ENCODE measurements at places on chromosomes 13 and 19.

DNA sequence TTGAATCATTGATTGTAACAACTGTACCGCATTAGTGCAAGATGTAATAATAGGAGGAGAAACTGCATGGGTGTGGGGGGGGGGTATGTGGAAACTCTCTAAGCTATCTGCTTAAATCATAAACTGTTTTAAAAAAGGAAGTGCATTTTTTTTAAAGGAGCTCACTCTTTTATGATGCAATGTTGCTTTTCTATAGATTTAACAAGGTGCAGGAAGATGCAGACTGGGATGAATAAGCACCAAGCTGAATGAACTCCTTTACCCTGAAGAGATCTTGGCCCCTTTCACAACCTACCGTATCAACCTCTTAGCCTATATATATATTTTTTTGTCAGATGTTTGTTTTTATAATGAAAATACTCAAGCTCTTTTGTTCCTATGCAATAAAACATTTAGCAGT lies 95.9 kb downstream of the AKAP11 start:
- no peak for DNase-seq

GRCh38 chr13:31310786-31311185 lies 111.0 kb downstream of the B3GLCT start:
- no peak for DNase-seq

DNA sequence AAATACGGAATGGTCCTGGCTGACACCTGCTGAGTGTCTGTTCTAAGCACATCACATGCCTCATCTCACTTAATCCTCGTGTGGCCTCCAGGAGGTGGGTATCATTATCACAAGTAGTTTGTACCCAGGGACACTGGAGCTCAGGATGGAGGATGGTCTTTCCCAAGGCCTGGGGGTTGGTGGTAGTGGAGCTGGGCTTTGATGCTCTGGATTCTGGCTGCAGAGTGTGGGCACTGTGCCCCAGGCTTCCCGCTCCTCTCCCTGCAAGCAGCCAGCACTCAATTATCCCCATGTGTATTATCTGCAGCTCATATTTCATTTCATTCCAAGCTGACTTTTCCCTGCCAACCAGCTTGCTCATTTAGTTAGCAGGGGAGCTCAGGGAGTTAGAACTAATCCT lies 52.1 kb downstream of the SIAH3 start:
- DNase-seq, result no peak

DNA sequence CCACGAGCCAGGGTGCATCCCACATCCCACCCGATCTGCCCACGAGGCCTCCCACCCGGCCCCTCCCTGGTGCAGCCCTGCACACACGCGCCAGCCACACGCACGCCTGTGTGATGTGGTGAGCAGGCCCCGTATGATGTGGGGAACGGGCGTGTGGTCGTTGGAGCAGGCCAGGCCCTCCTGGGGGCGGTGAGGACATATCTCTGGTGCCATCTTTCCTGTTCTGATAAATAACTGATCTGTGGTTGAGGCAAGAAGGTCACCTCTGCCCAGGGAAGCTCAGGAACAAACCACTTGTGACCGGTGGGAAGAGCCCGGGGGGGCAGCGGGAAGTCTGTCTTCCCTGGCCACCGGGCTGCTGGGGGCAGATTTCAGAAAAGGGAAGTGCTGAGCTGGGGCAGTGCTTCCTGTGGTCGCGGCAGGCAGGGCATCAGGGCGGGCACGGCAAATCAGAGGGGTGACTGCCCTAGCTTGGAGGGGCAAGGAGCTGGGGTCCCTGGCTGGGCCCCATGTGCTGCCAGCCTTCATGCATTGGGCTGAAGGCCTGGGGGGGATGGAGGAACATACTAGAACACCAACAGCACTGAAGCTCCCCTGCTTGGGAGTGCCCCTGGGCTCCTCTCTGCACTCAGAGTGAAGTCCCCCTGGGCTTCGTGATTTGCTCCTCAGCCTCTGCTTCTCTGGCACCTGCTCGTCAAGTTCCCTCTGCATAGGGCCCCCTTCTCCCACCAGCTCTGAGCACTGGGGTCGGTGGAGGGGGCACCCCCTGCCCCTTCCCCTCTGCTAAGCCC lies 35.2 kb upstream of the SLC7A10 start:
- no peak for DNase-seq

DNA sequence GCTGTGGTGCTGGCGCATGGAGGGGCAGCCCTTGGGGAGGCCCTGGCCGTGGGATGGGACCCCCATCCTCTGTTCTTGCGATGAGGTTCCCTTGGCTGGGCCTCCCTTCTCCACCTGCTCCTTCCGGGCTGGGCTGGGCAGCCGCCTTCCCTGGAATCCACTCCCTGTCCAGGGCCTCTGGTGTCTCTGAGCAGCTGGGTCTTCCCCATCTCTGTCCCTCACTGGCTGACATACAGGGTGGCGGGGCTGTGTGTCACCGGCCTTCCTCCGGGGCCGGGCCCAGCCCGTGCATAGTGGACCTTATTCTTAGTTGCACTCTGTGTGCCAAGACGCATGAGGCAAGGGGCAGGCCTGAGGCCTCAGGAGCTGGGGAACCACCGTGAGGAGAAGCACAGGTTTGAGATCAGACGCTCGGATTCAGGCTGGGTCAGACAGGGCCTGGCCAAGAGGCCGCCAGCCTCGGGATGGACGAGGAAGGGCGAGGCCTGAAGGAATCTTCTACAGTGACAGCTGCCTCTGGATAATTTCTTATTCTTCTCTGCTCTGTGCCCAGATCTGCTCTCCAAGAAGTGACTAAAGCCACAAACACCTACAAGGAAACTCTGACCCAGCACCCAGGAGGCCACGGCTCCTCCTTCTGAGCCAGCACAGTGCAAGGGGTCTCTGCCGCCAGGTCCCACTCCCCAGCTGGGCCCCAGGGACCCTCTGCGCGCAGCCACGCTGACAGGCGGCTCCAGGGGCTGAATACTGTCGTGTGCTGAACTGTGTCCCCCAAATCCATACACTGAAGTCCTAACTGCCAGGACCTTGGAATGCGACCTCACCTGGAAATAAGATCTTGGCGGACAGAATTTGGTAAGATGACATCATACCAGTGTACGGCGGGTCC lies 11.0 kb downstream of the SGTA start:
- DNase-seq, result no peak

DNA sequence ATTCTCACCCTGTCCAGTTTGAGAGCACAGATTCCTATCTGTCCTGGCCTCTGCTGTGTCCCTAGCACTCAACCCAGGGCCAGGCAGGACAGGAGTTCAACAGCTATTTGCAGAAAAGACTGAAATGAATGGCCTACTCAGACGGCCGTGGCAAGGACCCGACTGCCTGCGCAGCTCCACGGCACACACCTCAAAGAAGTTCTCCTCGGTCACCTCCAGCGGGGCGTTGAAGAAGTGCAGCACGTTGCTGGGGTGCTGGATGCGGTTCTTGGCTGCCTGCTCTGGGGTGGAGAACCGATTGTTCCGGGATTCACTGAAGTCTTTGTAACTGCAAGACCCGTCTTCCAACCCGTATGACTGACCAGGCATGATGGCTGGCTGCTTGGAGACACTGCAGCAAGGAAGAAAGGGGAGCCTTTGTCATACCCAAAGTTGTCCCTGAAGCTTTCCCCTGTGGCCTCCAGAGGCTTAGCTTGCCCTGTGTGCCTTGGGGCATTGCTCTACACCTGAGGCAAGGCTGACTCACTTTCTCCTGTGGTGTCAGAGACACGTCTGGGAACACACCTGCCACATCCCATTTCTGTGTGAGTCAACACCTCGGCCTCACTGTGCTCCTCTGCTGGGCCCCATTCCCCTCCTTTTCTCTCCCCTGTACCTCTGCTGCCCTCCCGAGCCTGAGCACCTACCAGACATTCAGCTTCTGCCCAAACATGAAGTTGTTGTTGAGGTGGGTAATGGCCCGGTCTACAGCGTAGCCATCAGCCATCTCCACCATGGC lies 6.8 kb upstream of the ECH1 start:
- DNase-seq, result no peak

- no peak for DNase-seq
Measured at GRCh38 chr19:50542943-50543342, 25.3 kb downstream of the LRRC4B start.

DNA sequence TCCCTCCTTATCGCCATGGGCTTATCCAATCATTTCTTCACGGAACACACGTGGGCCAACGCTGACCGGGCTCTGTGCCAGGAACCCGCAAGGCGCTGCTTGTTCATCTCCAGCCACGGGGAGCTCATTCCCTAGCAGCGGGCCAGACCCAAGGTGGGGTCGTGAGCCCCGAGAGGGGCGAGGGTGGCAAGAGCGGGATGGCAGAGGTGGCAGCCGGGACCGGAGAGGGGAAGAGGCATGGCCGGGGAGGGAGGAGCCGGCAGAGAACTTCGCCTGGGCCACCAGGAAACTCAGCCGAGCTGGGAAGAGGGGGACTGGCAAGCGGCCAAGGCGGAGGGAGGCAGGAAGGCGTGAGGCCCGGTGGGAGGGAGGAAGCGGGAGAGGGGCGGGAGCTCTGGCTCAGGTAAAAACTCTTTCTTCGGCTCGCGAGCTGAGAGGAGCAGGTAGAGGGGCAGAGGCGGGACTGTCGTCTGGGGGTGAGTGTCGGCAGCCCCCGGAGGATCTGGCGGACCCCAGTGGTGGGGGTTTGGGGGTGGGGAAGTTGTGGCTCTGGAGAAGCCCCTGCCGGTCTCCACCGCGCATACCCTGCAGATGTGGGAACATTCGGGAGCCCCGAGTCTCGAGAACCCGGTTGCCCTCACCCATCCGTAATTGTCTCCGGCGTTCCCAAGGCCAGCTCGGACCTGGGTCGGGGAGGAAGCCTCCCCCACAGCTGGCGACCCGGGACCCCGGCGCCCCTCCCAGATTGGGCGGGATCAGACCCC lies at the start of gene B3GNT3:
B3GNT3 (plus strand) TSS at position 408 of the 764 bp plus-strand sequence. CDS start 12,670 bp downstream, outside the sequence.
- DNase-seq, result no peak

GRCh38 chr13:95035311-95036109 lies 265.7 kb downstream of the ABCC4 start:
- DNase-seq, result peak; percentile 17

DNA sequence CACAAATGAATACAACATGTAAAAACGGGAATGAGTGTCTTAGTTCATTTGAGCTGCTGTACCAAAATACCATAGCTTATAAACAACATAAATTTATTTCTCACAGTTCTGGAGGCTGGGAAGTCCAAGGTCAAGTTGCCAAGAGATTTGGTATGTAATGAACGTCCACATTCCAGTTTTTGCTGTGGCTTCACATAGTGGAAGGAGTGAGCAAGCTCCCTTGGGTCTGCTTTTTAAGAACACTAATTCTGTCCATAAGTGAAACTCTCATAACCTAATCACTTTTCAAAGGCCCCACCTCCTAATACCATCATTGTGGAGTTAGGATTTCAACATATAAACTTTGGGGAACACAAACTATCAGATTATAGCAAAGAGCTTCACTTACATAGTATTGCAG lies 1189.6 kb downstream of the PCDH9 start:
- DNase-seq, result no peak

GRCh38 chr19:29766100-29766499 lies 45.7 kb upstream of the CCNE1 start:
- no peak for DNase-seq

GRCh38 chr13:113106711-113107351 lies 1.2 kb downstream of the F7 start:
- DNase-seq, result no peak

DNA sequence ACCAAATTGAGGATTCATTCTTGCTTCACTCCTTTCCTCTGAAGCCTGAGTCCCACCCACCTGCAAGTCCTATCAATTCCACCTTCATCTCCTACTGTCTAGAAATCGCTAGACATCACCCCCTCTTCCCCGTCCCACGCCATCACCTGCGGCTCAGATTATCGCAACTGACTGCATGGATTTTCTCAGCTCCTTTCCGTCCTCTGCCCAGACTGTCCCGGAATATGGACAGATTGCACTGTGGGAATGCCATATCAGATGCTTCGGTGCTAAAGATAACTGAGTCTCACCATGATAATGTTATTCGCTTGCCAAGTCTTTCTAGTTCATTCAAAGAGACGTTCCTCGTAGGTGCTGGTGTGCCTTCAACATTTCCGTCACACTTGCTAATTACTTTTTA lies 66.4 kb upstream of the USP29 start:
- DNase-seq, result no peak

DNA sequence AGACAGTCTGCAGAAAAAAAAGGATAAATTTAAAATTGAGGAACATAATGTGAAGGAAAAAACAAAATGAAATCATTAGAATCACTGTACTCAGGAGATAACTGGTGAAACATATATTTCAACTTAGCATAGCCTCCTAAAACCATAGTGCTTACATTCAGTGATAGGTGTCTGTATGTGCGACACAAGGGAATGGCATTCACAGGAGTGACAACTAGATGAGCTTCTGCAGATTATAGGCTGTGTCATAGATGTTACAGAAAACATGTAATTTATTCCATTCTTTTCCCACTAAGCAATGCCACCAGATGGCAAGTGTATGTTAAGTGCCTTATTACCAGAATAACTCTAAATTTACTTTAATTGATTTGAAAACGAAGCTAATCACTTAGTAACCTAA lies 960.0 kb upstream of the PCDH20 start:
- no peak for DNase-seq

DNA sequence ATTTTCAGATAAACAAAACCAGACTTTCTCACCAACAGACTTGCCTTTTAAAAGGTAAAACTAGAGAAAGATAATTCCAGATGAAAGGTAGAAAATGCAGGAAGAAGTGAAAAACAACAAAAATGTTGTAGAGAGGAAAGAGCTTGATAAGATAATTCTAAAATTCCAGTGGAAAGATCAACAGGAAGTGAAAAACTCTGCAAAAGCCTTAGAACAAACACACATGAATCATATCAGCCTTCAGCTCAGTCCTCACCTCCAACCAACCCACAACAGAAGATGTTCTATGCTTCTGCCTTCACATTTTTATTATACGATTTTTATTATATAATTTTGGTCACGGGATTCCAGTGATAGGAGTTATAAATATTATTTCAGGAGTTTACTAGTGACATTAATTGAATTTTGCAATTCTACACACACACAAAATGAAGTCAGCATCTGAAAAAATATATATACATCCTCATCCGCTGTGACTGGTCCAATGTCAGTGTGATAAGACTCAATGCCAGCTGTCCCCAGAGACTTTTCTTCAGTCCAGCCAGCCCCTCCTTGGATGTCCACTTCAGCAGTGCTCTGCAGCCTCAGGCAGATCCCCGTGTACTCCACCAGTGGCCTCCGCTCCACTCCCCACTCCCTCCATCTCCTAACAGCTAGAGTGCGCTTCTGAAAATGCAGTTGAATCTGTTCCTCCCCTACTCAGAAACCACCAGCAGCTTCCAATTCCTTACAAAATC lies 57.9 kb downstream of the GADD45B start:
- DNase-seq, result no peak

- no peak for DNase-seq
Measured at GRCh38 chr13:99221567-99222239, 21.0 kb downstream of the UBAC2 start.

DNA sequence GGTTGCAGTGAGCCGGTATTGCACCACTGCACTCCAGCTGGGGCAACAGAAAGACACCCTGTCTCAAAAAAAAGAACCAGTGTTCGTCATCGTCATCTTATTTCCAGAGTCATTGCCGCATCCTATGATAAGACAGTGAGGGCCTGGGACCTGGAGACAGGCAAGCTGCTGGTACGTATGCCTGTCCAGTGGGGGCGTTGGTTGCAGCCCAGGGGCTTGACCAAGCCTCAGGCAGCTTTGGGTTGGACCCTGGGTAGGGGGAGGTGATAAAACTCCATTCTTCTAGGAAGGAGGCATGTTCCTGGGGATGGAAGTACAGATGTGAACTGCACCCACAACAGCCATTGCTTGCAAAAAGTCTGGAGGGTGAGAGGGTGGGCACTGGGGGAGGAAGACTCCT lies 15.6 kb downstream of the WDR88 start:
- DNase-seq, result no peak

- peak; percentile 97 for DNase-seq
Measured at GRCh38 chr19:12669270-12670158, 2.9 kb downstream of the WDR83 start.

- no peak for DNase-seq
Measured at GRCh38 chr19:22503524-22503923, 81.4 kb upstream of the ZNF98 start.

GRCh38 chr19:16788479-16788878 lies 40.7 kb upstream of the SIN3B start:
- no peak for DNase-seq
